ENCODE measurements at places on chromosomes 12 and 14.
A peak's percentile ranks its signal among the peaks of the same experiment; 100 is the strongest.

GRCh38 chr12:3990501-3991280 lies 117.5 kb upstream of the PARP11 start:
- DNase-seq, result no peak

DNA sequence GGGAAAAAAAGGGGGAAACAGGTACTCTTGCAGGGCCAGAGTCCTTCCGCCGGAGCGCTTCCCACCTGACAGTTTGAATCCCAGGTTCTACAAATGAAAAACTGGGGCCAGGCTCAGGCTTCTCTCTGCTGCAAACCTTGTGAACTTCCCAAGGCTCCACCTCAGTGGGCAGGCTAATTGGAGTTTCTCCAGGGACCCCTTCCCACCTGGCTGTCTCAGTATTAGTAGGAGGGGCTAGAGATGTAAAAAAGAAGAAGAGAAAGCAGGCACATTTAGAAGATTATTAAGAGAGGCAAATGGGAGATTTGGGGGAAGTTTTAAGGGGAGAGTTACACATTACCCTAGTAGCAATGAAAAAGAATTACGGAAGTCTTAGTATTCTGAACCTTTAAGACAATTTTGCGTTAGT lies 20.0 kb upstream of the CLEC2D start:
- no peak for DNase-seq

DNA sequence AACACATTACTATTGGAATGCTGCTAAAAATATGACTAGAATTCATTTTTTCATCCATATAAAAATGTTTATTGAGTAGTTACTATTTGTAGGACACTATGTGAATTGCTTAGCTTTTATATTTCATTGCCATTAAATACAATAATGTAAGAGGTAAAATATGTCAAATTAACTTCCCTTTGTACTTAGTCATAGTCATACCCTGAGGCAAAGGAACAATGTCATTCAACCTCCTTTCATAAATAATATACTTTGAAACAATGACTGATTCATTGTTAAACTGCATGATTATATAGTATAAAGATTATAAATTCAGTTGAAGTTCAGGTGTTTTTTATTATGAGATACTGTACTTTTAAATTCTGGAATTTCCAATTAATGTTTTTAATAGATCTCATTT lies 105.2 kb downstream of the GARIN6 start:
- no peak for DNase-seq

- DNase-seq, result no peak
These were observed 40.5 kb upstream of the TBC1D15 start for GRCh38 chr12:71799106-71799505.

GRCh38 chr12:83156815-83157214 lies 470.1 kb downstream of the TMTC2 start:
- no peak for DNase-seq

DNA sequence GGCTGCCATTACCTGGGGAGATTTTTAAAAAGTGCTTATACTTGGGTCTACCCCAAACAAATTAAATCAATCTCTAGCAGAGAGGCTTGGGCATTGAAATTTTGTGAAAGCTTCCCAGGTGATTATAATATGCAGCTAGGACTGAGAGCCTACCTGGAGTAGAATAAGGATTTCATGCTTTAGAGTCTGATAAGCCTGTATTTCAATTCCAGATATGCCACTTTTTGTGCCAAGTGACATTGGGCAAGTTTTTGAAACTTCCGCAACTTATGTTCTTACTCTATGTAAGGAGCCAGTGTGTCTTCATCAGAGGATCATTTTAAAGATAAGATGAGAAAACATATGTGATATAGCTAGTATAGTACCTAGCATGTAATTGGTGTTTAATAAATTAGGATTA lies 159.8 kb upstream of the LRIG3 start:
- no peak for DNase-seq

DNA sequence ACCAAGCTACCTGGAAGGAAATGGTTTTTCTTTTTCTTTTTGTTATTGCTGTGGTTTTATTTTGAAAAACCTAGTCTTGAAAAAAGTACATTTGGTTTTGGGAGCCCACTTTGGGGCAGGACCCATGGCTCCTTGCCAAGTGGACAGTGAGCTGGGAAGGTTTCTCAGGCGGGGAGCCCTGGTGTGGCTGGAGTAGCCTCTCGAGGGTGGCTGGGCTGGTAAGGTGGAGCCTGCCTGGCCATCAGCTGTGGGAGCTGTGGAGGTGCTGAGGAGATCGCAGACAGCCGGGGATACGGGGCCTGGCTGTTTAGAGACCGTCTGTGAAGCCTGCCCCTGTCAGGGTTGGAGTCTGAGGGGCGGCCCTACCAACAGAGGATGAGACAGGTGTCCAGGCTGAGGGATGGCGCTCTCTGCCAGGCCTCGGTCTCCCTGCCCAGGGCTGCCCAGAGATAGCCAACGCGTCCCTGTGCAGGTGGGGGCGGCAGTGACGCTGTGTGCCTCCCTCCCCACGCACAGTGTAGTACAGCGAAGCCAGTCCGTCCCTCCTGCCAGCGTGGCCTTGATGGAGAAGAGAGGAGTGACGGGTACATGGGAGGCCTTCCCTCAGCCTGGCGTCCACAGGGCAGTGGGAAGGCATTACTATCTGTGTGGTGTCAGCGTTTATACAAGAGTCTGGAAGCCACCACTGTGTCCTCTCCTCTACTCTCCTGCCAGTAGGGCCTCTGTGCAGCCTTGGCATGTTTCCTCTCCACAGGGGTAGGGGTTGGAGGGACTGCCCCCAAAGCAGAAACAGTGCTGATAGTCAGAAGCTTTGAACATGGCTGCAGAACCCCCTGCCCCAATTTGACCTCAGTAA lies 5.9 kb downstream of the RIN3 start:
- no peak for DNase-seq

GRCh38 chr14:67168110-67168441 lies 21.2 kb upstream of the GARIN2 start:
- DNase-seq, result no peak

DNA sequence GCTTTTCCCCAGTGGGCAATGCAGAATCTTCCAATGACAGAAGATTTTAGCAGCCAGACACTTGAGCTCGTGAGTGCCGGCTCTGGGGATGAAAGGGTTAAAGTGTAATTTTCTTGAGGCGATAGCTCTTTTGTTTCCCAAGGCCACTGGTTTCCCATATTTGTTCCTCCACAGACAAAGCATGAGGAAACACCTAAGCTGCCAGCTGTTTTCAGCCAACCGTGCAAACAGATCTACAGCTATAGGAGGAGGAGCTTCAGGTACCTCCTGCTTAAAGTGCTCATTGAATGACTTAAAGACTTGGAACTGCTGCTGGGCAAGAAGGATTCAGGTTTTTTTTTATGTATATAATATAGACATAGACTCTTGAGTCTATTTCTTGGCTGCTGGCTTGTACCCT lies 1311.5 kb downstream of the TMEM121 start:
- DNase-seq, result no peak

GRCh38 chr12:27592548-27592947 lies 68.5 kb downstream of the PPFIBP1 start:
- DNase-seq, result no peak

DNA sequence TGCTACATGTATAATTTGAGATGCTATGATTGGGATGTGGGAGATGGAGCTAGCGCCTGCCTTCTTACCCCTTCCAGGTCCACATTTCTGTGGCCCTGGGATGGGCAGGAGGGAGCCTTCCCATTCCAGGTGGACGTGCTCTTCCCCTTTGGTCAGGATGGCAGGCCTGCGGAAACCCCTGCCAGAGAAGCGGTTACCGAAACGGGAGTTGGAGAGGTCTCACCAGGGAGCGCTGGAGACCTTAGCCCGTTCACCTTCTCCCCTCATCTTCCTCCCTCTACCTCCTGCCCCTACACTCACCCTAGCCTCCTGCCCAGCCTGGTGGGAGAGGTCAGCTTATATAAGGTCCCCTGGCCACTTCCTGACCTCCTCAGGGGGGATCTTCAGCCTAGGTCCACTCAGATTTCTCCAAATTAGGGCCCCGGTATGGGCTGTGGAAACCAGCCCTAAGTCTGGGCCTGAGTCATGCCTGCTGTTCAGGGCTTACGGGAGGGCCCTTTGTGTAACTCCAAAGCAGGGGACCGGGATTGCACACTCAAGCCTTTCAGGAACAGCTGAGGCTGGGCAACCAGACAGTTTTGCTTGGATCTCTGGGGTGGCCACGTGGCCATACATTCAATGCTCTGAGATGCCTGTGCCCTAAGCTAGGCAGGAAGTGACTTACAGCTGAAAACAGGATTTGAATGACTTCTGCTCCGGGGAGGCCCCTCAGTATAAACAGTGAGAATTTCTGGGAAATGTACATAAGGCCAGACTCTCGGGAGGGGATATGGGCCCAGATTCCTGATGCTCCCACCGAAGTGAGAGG lies 10.2 kb upstream of the MEG3 start:
- no peak for DNase-seq

DNA sequence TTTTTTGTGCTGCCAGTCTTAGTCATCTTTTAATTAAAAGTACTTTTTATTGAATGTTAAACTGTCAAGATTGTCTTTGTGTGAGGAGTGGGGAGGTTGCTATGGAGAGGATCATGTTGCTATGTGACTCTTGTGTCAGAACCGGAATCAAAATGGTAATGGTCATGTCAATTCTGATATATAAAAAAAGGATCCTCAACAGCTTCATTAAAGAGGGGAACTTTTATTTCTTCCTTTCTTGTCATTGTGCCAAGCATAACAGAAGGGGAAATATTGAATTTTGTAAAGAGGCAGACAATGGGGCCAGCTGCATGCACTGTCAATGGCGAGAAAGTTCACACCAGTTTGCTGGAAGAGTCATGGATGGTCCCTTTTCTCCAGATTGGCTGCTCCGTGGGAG lies 564.8 kb downstream of the VRK1 start:
- no peak for DNase-seq

GRCh38 chr14:67567654-67568053 lies 32.4 kb downstream of the PIGH start:
- no peak for DNase-seq

DNA sequence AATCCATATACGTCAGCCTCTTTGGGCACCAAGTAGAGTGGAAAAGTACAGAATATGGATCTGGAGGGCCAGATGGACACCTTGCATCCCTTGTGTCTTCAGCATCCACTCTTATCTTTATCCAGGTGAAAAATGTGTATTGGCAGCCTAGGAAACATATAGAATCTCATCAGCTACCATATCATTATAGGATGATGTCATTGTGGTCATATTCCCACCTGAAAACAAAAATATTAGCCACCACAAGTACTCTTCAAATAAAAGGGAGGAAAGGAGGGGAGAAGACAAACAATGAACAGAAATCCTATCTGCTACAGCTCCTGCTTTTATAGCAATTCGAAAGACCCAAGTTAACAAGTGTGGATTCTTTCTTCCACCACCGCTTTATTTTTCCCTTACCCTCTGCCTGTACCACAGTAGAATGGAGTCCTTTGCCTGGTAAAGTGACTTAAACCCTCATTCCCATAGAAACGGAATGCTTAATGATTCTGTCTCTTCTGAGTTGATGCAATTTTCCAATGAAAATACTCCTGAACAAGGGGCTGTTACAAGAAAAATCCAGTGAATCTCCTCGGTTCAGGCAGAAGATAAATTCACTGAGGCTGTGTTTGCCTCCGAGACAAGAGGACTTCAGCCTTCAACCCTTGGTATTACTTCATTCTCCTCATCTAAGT lies 13.8 kb upstream of the IL26 start:
- DNase-seq, result no peak

DNA sequence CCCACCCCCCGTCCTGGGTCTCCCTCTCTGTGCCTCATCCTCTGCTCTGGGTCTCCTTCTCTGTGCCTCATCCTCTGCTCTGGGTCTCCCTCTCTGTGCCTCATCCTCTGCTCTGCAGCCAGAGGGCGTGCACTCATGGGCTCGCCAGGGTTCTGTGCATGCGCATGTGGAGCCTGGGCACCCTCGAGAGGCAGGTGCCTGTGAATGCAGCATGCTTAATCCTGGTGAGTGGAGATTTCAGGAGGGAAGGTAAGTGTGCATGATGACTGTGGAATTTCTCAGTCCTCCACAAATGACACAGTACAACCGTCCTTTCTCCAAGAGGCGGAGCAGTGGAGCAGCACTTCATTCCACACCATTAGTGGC lies 65.2 kb downstream of the EP400 start:
- DNase-seq, result no peak

DNA sequence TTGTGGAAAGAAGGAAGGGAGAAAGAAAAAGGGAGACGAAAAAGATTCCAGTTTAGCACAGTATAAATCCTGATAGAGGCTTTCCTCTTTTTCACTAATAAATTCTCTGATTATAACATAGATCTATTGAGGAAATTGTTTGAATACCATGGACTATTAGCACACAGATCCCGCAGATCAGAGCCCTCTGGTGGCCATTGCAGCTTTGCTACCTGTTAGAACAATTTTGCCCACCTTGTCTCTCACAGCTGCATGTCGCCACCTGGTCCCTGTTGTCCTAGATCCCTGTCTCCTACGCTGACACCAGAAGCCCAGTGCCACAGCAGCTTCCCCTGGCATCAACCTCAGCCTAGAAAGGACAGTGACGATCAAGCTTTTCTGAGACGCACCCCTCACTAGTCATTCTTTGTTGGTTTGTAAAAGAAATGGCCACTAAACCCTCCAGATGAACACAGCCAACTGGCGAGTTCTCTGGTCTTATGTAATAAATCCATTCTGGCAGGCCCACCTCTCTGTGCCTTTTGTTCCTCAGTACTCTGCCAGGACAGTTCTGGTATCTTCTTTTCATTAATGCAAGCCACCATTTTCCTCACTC lies 9.9 kb downstream of the GPHB5 start:
- DNase-seq, result no peak

- DNase-seq, result peak; percentile 10
These were observed 774 bp upstream of the MANSC4 start for GRCh38 chr12:27780612-27781408.

DNA sequence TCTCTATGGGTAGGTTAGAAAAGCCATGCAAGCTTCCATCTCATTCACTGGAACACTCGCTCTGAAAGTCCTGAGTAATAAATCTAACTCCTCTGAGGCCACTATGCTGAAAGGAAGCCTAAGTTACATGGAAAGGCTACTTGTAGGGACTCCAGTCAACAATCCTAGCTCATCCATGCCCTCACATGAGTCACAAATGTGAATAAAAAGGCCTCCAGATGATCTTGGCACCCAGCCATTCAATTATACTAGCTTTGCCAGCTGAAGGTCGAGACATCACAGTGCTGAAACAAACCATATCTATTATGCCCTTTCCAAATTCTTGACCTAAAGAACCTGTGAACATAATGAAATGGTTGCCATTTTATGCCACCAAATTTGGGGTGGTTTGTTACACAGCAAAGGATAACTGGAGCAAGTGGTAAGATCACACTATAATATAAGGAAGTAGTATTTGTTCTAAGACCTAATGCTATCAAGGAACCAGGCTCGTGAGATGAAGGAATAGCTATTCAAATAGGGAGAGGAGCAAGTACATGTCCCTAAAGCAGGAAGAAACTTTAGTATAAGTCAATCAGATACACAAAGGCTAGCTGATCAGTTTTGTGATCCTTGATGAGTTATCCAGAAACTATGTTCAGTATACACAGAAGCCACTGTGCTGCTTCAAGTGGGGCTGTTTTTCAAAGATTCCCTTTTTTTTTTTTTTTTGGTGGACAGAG lies 142.1 kb downstream of the MED13L start:
- no peak for DNase-seq

- no peak for DNase-seq
These were observed 121.2 kb upstream of the SLC38A2 start for GRCh38 chr12:46493834-46494181.
